Mammary microvascular endothelial cell (primary cell): ENCODE measurements at places on chromosomes 4 and X. TPM values are rescaled to one million over a fixed set of nuclear protein-coding genes. Genes with fewer than 3 reads are reported as not detected.

DSPP gene
- not detected in 2 replicates for total RNA-seq

ZNF275 gene
- total RNA-seq: 3.3 and 4.4 TPM in 2 replicates

TGIF2LX gene
- not detected in 2 replicates for total RNA-seq

ZDHHC15 gene
- total RNA-seq: not detected in 2 replicates

CCNQ gene
- 46.2 and 47.6 TPM in 2 replicates for total RNA-seq

SOX3 gene
- not detected in 2 replicates for total RNA-seq

CYBB gene
- total RNA-seq: not detected in 2 replicates

ANK2 gene
- 1.9 and 3.1 TPM in 2 replicates for total RNA-seq

UGT2B17 gene
- total RNA-seq: not detected in 2 replicates

TACR3 gene
- not detected in 2 replicates for total RNA-seq

PABPC1L2A gene
- total RNA-seq: not detected in 2 replicates

GABRG1 gene
- not detected in 2 replicates for total RNA-seq

FGF2 gene
- total RNA-seq: 11.8 and 13.6 TPM in 2 replicates

CAPN6 gene
- total RNA-seq: not detected in 2 replicates

ARR3 gene
- total RNA-seq: not detected in 2 replicates

HTN3 gene
- total RNA-seq: not detected in 2 replicates

VEGFD gene
- total RNA-seq: 0.07 and 0.34 TPM in 2 replicates

SCML2 gene
- 1.1 and 1.6 TPM in 2 replicates for total RNA-seq

RTL9 gene
- total RNA-seq: not detected in 2 replicates

GLUD2 gene
- total RNA-seq: 2.4 and 3.2 TPM in 2 replicates

MAGEC1 gene
- not detected in 2 replicates for total RNA-seq

KLB gene
- under 0.01 TPM in 1 of 2 replicates, not detected in the other for total RNA-seq

CT45A2 gene
- not detected in 2 replicates for total RNA-seq

DYNLT3 gene
- 34.3 and 38.7 TPM in 2 replicates for total RNA-seq

CTAG1A gene
- total RNA-seq: not detected in 2 replicates
